RWPE1 (cell line): ENCODE measurements at places on chromosomes 5 and 9.

- no peak for DNase-seq
These were observed 28.3 kb downstream of the ALG2 start for GRCh38 chr9:99193466-99193821.

DNA sequence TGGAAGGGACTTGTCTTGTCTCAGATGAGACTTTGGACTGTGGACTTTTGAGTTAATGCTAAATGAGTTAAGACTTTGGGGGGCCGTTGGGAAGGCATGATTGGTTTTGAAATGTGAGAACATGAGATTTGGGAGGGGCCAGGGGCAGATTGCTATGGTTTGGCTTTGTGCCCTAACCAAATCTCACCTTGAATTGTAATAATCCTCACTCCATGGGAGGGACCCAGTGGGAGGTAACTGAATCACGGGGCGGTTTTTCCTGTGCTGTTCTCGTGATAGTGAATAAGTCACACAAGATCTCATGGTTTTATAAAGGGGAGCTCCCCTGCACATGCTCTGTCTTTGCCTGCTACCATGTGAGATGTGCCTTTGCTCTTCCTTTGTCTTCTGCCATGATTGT lies 72.1 kb downstream of the RAI14 start:
- DNase-seq: no peak

DNA sequence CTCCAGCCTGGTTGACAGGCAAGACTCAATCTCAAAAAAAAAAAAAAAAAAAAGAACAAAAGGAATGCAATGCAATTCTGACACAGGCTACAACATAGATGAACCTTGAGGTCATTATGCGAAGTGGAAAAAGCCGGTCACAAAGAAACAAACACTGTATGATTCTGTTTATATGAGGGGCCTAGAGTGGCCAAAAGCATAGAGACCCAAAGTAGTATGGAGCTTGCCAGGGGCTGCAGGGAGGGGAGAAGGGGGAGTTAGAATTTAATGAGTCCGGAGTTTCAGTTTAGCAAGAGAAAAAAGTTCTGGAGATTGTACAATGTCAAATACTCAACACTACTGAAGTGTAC lies 33.2 kb upstream of the ASS1 start:
- no peak for DNase-seq

GRCh38 chr5:80069251-80069800 lies 34.2 kb downstream of the THBS4 start:
- no peak for DNase-seq

GRCh38 chr9:108377382-108377781 lies 478.4 kb downstream of the ACTL7B start:
- DNase-seq: no peak

GRCh38 chr9:89461265-89461664 lies 36.6 kb downstream of the SEMA4D start:
- DNase-seq: peak; percentile 51

DNA sequence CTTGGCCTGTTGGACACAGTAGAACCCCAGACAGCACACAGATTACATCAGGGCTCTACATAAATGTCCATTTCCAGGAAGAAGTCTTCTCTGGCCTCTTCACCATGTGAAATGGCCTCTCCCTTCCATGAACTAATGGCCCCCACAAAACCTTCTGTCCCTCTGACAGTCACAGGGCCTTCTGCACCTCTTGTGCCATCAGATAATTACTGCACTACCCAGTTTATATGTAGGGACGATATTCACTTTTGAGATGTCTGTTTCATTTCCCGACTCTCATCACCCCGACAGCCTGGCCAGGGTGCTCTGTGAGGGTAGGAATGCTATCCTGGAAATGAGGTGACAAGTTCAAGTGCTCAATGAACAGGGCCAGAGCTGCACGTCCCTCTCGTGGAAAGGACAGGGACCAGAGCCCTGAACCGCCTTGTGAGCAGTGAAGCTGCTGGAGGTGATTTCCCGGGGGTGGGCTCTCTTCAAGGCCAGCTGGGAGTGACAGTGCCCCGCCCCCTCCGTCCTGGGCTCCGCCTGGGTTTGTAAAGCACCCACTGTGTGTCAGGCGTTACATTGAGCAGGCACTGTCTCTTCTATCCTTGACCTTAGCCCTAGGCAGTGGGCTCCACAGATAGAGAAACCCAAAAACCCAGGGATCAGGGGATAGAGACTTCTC lies 3.0 kb upstream of the FAM78A start:
- DNase-seq: no peak

DNA sequence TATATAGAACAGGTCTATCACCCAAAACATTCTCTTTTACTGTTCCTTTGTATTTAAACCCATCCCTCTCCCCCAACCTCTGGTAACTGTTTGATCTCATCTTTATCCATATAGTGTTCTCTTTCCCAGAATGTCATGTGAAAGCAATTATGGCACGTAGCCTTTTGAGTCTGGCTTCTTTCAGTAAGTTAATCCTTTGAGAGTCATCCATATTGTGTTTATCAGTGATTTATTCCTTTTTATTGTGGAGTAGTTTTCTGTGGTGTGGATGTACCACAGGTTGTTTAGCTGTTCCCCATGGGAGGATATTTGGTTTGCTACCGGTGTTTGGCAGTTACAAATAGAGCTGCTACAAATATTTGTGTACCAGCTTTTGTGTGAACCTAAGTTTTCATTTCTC lies 38.0 kb downstream of the HMGXB3 start:
- no peak for DNase-seq

DNA sequence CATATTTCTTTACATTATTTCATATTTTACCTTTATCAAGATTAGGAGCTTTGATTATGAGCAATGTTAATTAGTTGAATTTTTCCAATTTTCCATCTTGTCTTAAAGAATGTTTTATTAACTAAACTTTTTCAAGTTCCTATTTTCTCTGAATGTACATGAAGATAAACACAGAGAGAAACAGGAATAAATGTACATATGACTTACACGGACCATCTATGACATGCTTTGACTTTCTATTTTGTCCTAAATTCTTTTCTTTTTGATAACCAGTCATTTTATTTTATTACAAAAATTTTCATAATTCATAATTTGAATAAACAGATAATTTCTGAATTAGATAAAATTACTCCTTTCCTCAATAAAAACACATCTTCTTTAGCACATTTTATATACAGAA lies 1038.8 kb upstream of the ARRDC3 start:
- no peak for DNase-seq

- DNase-seq: peak; percentile 89
These were observed 137.2 kb upstream of the FST start for GRCh38 chr5:53343187-53343586.

GRCh38 chr9:20369391-20369790 lies 252.9 kb downstream of the MLLT3 start:
- no peak for DNase-seq

GRCh38 chr9:14205463-14205862 lies 108.5 kb downstream of the NFIB start:
- peak; percentile 71 for DNase-seq

DNA sequence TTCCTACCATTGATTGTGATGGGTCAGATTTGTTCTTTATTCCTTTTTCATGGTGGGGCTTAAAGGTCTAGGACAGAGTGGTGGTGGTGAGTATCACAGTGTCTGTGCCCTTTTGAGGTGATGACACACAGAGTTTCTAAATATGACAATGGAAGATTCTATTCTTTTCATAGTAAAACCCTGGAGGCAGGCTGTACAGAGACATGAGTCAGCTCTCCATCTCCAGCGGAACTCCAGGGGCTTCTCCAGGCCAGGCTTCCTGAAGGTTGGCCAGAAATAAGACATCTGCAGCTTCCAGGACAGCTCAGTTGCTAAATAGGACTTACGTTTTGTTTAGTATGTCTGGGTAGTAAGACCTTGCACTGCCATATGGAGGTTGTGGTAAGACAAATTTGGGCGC lies 229.5 kb downstream of the CD180 start:
- no peak for DNase-seq

DNA sequence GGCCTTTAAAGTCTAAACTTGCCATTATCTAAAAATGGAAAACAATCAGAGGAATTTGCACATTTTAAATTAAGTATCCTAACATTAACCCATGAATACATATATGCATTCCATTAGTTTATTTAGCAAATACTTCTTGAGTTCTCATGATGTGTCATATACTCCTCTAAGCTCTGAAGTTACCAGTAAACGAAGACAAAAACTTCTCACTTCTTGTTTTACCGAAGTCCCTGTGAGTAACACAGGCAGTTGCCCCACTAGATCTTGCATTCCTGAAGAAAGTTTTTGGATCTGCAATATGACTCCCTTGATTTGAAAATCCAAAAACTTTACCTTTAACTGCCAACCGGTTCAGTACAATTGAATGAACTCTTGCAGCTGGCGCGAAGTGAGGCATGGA lies 439.0 kb upstream of the MPDZ start:
- no peak for DNase-seq

DNA sequence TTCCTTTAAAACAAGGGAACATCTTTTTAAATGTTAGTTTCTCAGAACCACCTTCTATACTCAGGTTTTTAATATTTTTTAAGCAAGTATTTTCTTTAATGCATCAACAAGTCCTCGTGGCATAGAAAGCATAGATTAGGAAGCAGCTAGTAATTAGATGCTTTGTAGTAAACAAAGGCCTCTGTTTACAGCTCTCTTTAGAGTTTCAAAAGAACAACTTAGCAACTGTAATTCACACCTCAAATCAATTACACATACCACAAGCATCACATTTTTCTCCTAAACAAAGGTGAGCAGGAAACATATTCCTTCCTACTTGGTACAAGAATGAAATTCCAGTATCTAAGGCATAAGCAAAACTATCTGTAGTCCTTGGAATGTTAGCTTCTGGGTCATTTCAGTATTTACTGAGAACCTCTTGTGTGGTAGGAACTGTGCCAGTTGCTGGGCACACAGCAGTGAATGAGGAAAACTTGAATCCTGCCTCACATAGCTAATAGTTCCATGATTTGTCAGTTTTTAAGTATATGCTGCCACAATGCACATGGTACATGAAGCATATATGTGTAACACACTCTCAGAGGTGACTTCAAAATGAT lies 249.1 kb downstream of the CEMIP2 start:
- no peak for DNase-seq

DNA sequence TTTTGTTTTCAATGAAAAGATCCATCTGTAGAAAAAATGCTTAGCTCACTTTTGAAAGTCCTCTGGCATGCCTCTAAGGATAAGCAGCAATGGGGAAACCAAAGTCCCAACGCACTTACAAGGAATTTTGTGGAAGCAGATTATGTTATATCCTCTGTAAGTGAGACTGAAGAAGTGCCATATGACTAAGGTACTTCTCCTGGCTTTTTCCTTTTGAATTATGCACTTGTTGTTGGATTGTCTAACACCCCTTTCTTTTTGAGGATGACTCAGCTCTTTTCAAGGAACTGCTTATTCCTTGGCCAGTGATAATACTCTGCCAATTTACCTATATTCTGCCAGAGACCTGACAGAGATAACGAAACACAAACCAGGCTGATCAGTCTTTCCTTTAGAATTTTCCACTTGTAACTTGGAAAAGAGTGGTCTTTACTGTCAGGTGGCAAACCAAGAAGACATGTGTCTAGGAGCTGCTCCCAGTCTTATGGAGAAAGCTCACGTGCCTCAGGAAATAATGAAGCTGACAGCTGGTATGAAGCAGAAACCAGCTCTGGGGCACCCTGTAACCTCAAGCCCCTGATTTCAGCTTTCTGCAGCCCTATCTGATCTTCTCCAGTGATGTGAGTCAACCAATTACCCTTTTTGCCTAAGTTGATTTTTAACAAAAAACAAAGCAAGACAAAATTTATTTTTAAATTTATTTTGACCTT lies 290.8 kb upstream of the FBXL7 start:
- DNase-seq: no peak

- DNase-seq: no peak
These were observed 83.4 kb downstream of the SH3PXD2B start for GRCh38 chr5:172370648-172371545.

DNA sequence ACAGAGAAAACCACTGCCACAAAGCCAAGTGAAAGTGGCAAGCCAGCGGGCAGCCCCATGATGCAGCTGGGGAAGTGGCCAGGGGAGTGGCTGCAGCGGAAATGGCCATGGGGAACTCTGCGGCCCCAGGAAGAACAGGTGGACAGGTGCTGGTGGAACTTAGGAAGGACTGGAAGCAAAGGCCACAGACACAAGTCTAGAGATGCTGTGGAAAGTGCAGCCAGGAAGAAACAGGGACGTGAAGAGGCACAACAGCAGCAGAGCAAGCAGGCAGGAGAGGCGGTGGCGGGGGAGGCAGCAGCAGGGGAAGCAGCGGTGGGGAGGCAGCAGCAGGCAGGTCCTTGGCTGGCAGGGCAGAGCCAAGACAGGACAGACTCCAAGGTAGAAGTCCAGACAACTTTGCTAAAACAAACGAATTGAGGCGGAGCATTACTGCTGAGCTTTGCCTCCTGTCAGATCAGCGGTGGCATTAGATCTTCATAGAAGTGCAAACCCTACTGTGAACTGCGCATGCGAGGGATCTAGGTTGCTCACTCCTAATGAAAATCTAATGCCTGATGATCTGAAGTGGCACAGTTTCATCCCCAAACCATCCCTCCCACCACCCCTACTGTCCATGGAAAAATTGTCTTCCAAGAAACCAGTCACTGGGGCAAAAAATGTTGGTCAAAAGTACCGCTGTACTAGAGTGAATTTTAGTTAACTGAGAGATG lies 11.8 kb downstream of the SURF6 start:
- no peak for DNase-seq

DNA sequence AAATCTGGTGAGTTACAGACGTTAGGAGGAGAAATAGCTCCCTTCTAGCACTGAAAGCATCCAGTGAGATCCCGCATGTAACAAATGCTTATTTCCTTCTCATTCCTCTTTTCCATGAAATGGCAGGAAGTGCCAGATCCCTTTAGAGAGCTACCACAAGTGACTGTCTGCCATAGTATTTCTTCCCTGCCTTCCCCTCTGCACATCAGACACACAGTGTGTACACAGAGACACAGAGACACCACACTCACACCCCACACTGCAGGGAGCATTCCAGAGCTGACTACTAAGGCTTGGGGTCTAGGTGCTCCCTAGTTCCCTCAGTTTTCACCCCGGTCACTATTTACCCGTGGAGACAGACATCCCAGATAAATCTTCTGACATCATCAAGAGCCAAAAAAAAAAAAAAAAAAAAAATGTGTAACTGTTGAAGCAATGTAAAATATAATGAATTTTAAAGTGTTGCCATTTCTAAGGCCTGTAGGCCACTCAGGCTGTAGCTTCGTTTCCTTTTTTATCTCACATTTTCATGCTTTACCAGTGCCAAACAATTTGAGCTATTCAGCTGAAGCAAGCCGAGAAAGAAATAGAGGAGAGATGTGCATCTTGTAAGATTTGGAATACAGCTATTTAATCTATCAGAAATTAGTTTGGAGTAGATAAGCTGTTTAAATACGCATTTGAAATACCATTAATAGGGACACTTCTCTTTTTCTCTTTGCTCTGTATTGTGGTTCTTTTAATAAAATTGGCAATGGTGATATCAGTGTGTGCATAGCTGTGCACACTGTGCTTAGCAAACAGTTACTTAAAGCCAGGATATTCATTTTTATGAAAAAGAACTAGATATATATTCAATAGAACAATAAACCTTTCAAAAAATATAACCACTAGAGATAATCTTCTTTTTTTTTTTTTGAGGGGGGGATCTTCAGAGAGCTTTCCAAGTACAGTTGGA lies 405.5 kb downstream of the PDE4D start:
- no peak for DNase-seq

DNA sequence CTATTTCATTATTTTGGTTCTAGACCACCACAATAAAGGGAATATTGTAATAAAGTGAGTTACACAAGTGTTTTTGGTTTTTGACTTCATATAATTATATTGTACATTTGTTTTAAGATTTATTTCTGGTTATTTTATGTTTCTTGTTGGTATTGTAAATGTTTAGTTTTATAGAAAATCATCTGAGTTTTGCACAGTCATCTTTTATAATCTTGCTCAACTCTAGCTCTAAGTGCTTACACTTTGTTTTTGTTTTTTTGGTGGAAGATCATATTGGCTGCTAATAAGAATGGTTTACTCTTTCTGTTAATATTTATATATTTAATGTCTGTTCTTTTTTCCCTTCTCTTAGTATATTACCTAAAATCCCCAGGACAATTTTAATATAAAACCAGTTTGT lies 135.0 kb downstream of the CNTLN start:
- no peak for DNase-seq
